Hepatocyte (in vitro differentiated cells): ENCODE measurements at places on chromosomes 3 and 15. TPM values are rescaled to one million over a fixed set of nuclear protein-coding genes. Genes with fewer than 3 reads are reported as not detected.

The ASB14 gene
- not detected in 2 replicates for total RNA-seq

DNA sequence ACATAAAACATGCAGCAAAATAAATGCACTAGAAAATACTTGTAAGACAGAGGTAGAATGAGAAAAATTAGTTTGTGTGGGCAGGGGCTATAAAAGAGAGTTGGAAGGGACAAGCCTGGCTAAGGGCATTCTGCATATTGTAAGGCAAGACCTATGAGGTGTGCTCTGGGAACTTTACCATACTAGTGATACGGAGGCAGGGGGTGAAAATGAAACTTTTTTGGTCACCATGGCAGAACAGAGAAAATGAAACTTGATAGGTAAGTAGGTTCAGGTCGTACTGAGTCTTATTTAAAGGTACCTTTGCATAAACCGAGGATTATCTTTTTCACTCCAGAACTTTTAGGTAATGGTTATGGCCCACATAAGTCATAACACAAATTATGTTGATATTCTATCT lies 74.7 kb upstream of the ACKR4 start:
- H3K36me3 ChIP-seq: no peaks in the 10 kb centered on the region
- H3K4me3 ChIP-seq: no peak overlapping the region
- H3K4me1 ChIP-seq: no peaks in the 10 kb centered on the region
- H3K27me3 ChIP-seq: no peaks in the 10 kb centered on the region

DNA sequence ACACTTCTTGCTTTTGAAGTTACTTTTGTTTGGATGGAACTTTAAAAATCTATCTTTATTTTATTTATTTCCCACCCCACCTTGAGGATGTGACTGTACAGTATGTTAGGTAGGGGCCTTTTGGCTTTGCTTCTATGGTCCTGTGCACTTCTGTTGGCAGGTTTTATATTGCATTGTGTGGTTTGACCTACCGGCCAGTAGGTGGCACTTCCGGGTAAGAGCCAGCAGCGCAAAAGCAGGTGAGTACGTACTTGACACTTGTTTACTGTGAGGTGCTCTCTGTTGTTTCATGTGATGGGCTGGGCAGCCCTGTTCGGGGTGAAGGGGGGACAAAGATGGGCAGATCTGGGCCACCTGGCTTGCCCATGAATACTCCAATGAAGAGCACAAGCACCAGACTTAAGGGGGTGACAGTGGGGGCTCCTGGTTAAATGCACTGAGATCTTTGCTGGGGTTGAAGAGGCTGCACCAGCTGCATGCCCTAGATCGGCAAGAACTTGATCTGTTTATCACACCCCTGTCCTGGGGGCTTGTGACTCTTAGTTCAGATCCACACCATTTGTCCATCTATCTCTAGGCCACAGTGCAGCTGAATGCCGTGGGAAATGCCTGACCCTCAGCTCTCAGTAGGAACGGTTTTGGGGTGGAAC lies 131.6 kb downstream of the NLGN1 start:
- no peaks in the 10 kb centered on the region for H3K4me1 ChIP-seq
- H3K27ac ChIP-seq: no peak overlapping the region
- H3K4me3 ChIP-seq: no peak overlapping the region
- DNase-seq: peak; percentile 48
- no peaks in the 10 kb centered on the region for H3K27me3 ChIP-seq
- no peaks in the 10 kb centered on the region for H3K36me3 ChIP-seq

The GHSR gene
- not detected in 2 replicates for total RNA-seq
